ENCODE measurements at places on chromosomes 4 and X.

DNA sequence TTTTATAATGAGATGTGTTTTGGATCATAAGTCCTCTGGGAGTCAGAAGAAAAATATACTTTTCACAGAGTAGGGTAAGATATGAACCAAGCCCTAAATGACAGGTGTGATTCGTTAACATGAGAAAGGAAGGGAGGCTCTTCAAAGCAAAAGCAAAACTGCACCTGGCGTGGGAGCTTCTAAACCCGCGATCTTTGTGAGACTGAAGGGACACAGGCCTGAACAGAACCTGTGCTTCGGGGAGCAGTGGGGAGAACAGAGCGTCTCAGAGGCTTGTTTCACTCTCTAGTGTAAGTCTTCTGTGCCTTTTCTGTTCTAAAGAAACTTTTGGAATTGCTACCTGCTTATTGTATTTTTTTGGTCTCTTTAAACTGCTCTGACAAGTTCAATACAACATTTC, 30.2 kb upstream of the CYP4V2 start:
- no peak for DNase-seq

DNA sequence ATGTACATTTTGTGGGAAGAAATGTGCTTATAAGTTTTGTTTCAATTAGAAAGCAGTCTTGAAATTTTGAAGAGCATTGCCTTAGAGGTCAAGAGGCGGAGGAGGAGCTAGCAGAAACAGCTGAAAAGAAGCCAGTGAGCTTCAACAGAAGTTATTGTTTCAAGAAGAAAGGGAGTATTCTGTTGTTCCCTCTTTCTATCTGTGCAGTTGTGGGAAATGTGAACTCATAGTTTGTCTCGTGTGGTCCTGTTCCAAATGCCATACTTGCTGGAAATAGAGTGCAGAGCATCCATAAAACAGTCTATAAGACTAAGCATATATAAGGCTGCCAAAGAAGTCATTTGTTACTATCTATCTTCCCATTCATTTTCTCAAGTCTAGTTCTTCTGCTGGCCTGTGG, 1015.7 kb downstream of the DMD start:
- DNase-seq = no peak

DNA sequence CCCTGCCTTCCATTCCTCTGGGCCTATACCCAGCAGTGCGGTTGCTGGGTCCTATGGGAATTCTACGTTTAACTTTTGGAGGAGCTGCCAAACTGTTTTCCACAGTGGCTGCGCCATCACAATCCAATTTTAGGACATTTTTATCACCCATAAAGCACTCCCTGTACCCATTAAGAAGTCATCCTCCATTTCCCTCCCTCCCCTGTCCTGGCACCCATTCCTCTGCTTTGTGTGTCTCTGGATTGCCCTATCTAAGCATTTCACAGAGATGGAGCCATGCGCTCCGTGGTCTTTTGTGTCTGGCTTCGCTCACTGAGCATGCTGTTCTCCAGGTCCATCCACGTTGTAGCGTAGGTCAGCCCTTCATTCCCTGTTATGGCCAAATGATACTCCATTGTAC, 1.7 kb upstream of the OPN1LW start:
- no peak for DNase-seq

DNA sequence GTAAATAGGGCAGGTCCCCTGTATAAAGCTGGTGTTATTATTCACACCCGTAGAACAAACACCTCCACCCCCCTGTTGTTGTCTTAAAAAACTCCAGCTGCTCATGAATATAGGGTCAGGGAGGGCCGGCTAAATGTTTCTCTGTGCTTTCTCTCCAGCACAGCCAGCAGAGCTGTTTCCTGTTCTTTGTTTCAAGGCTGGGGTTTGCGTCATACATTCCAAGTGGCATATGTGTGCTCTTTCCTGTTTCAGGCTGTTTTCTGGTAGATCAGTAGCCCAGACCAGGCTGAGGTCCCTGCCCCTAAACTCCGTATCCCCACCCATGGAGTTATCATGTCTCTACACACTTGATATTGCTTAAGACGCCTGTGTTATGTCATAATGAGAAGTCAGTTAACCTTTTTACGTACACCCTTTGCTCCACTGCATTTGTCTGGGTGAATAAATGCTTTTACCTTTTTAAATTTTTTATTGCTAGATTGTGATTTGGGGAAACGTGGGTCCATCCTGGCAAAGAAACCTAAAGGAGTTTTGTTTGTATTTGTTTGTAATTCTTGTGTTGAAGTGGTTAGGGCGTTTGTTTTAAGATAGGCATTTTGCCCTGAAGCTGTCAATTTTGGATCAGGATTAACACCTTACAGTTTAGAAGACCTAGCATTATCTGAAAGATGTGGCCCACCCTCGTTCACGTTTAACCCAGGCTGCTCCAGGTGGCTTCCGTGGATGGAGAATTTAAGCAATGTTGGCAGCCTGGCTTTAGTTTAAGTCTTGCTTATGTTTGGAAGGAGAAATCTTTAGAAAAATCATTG, 3.3 kb downstream of the KLF3 start:
- peak; percentile 99 for DNase-seq

DNA sequence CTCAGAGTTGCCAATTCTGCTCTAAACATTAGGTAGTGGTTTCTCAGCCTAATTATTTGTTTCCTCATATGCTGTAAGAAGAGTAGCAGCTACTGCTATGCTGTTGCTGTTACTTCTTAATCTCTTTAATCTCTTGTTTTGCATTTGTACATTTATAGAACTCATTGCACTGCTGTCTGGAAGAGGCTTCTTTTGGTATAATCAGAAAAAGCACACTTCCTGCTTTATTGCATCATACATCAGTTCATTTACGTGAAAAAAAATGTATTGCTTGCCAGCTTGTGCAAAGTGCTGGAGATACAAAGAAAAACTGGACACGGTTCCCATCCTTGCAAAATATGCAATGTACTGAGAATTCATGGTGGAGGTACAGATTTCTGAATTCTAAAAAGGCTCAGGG, 332.0 kb downstream of the GRXCR1 start:
- no peak for DNase-seq

DNA sequence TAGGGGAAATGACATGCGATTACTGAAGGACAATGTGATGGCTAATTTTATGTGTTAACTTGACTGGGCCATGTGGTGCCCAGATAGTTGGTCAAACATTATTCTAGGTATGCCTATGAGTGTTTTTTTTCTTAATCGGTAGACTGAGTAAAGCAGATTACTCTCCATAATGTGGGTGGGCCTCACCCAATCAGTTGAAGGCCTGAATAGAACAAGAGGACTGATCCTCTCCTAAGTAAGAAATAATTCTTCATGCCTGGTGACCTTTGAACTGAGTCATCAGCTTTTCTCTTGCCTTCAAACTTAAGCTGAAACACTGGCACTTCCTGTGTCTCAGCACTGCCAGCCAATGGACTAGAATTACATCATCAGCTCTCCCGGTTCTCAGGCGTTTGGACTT, 164.0 kb upstream of the FGF13 start:
- DNase-seq = no peak

GRCh38 chr4:168832763-168833575, 177.1 kb downstream of the CBR4 start:
- peak; percentile 71 for DNase-seq

GRCh38 chr4:14620567-14621141, 381.6 kb upstream of the CPEB2 start:
- DNase-seq = no peak

DNA sequence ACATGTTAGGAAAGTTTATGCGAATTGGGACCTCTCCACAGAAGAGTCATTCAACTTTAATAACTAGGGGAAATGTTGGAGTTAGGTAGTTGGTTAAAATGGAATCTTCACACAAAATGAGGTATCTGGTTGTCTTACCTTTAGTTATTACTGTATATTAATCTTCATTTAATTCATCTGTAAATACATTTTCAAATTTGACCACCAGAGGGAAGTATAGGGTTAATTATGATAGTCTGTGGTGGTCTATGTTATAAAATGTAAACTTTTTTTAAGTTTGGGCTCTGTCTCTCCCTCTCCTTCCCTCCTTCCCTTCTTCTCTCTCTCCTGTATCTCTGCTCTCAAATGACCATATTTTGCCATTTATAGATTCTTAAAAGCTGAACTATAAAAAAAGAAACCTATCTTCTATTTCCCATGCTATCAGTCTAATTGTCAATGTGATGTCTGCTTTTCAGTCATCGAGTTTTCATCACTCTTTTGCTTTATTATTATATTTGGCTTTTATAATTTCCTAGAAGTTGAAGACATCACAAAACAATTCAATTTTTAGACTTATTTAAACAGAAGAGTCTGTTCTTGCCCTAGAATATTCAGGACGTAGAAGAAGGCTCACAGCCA, 49.8 kb downstream of the TMEM144 start:
- DNase-seq = peak; percentile 14

- peak; percentile 31 for DNase-seq
Observed at GRCh38 chrX:78314561-78314960, 12.8 kb downstream of the CYSLTR1 start.

DNA sequence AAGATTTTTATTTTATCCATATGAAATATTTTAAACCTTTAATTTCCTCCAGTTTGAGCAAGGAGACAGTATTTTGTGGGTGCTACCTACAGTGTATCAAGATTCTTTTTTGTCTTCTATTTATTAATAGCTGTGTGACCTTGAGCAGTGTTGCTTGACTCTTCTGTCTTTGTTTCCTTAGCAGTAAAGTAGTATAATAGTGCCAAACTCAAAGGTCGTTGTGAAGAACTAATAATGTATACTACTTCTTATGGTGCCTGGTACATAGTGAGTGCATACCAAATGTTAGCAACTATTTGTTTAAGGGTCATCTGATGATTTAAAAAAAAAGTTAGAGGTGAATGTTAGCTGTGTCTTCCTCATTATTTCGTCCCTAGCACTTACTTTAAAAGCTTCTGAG, 30.5 kb downstream of the SMARCAD1 start:
- DNase-seq = no peak

- peak; percentile 71 for DNase-seq
Observed at GRCh38 chr4:68904786-68905185, 46.8 kb downstream of the UGT2A3 start.

DNA sequence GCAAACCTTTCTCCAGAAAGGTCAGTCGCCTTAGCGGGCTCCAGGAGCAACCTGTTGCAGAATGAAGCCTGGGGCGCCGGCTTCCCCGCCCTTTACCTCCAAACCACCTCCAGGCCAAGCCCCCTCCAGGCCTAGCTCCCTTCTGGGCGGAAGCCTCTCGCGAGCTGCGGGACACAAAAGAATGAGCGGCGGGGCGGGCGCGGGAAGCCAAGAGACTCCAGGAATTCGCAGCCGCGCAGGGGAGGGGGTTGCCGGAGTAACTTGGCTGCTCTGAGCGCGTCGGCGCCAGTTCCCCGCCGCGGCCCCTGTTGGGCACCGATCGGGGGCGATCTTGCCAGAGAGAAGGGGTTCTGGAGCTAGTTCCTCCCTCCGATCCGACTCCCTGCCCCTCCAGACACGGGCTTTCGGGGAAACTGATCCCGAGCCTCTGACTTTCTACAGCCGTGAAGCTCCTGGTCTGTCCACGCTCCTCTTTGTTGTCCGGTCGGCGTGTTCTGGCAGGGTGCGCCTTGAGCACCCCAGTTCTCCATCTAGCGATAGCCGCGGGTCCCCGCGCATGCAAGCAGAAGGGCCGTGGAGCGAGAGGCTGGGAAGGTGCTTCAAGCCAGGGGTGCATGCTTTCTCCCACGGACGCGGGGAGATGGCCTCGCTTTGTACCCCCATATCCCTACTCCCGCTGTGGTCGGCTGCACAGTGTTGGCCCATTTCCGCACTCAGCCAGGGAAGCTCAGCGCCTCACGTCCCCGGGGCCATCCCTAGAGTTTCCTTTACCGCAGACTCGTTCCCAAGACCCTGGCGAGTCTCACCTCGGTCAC, 1.2 kb downstream of the PROM1 start:
- peak; percentile 97 for DNase-seq

DNA sequence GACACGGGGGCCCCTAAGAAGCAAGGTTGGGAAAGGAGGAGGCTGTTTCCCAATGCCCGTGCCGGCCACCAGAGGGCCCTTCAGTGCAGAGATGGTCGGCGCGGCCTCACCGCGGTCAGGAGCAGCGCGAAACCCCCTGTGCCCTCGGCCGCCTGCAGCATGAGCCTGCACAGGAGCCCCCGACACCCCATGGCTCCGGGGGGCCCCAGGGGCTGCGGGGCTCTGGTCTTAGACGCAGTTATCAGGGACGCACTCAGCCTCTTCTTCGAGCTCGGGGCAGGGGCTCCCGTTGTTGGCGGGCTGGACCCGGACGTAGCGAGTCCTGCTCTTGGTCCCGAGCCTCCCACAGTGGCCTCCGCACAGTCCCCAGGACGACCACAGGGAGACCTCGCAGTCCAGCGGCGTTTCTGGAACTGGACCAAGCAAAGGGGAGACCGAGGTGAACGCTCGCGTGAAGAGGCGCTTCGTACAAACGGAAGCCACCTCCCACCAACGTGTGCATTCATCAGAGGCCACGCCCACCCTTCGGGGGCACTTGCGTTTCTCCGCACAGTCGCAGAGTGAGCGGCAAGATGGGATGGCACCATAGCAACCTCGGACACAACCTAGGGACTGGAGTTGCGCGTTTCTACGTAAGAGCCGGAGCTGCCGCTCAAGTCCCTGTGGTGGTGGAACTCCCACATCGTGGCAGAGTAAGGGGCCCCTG, 5.0 kb downstream of the SPON2 start:
- peak; percentile 91 for DNase-seq

- DNase-seq = no peak
Observed at GRCh38 chrX:121008920-121009319, 23.4 kb upstream of the CT47A1 start.

DNA sequence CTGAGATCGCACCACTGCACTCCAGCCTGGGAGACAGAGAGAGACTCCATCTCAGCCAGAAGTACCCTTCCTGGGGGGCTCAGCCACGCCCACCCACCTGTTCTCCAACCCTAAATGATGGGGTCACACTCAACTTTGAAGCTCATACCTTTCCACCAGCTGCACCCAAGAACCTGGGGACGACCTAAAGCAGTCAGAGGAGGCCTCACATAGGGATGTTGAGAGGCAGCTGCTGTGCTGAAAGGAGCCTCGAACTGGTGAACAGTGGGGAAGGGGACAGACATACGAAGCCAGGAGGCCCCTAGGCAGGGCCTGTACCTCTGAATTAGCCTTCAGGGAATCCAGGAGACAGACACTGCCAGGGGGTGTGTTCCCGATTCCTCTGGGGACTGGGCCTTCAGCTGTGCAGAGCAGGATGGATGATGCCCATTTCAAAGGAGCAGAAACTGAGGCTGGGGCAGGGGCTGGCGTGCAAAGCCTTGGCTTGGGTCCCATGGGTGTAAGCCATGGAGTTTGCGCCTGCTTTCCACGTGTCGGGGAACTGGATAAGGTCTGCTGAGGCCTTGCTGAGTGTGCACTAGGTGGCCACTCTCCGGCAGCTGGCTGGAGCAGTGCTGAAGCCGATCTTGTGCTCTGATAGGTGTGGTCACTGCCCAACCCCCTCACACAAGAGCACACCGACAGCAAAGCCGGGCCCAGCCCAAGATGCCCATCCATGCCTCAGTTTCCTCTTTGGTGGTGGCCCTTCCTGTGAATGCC, 130.8 kb downstream of the CPZ start:
- DNase-seq = no peak
